ENCODE measurements at places on chromosomes 2 and 18.

- no peak for DNase-seq
Measured at GRCh38 chr2:8722986-8723385, 41.1 kb downstream of the ID2 start.

- no peak for DNase-seq
Measured at GRCh38 chr2:178268435-178268834, 74.1 kb downstream of the OSBPL6 start.

GRCh38 chr18:13242797-13243196 is 24.2 kb downstream of the LDLRAD4 start:
- DNase-seq = peak; percentile 44

- no peak for DNase-seq
Measured at GRCh38 chr18:32870611-32871010, 97.8 kb upstream of the KLHL14 start.

GRCh38 chr18:78641689-78642231 is 337.9 kb upstream of the SALL3 start:
- DNase-seq = no peak

GRCh38 chr2:186612026-186612425 is 22.2 kb downstream of the ITGAV start:
- DNase-seq = no peak

DNA sequence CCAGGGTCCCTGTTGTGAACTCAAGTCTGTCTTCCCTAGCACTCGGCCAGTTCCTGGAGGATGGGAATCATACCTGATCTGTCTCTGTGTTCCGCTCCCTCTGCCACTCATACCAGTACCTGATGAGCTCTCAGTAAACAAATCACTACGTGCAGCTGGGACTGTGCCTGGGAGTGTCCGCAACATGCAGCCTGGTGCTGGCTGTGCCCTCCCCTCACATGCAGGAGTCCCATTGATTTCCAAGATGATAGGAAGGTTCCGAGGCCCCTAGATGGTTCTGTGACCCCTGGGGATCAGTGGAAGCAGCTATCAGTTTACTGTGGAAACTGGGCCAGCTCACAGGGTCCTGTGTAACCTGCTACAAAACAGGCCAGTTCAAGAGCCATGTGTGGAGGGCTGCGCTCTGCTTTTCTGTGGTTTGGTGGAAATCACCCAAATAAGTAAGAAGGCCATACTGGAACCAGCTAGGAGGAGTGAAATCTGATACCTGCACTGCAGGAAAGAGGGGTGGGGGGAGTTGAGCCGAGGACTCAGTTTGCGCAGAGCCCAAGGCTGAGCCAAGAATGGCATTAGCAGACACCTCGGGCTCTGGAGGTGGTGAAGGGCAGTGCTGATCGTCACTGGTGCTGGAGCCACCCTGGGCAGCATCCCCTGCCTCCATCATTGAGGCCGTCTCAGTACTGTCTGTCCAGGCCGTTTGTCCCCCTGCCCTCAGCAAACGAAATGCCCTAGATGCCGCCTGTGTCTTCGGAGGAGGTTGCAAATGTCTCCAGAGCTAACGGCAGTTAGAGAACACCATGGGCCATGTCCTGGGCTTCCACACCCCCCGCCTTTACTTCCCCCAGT is 93.3 kb downstream of the KLHL29 start:
- no peak for DNase-seq

DNA sequence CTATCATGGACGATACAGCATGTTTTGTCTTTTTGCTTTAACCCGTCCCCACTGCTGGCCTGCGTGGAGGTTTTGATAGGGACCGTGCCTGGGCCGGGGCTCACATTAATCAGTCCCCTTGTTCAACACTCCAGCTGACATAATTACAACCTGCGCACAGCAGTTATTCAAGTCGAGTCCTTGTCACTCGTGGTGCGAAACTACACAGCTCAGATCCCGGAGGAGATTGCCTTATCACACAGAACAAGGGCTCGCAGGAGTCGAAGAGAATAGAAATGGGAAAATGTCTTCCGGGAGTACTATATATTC is 304.4 kb downstream of the ZNF407 start:
- DNase-seq = no peak

DNA sequence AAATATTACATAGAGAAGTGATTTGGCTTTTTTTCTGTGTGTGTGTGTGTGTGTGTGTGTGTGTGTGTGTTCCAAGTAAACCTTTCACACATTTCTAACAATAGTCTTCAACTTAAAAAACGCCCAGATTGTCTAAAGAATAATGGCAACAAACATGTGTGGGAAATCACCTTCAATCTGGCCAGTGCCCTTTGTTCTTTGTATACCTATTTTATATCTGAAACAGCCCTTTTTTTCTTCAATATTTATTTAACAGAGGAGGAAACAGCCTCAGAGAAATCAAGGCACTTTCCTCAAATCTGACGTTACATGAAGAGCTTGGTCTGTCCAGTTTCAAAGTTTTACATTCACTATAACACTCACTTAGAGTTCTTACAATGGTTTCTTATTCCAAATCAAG is 25.3 kb downstream of the CCDC195 start:
- DNase-seq = no peak

- DNase-seq = no peak
Measured at GRCh38 chr18:5958822-5959221, 63.5 kb upstream of the TMEM200C start.

- no peak for DNase-seq
Measured at GRCh38 chr2:221911321-221911720, 339.2 kb upstream of the EPHA4 start.

GRCh38 chr2:84115173-84115857 is 343.8 kb downstream of the SUCLG1 start:
- no peak for DNase-seq

DNA sequence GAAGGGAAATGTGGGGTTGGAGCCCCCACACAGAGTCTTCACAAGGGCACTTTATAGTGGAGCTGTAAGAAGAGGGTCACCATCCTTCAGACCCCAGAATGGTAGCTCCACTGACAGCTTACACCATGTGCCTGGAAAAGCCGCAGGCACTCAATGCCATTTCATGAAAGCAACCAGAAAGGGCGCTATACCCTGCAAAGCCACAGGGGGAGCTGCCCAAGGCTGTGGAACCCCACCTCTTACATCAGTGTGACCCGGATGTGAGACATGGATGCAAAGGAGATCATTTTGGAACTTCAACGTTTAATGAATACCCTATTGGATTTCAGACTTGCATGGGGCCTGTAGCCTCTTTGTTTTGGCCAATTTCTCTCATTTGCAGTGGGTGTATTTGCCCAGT is 694.7 kb downstream of the CBLN2 start:
- DNase-seq = no peak

DNA sequence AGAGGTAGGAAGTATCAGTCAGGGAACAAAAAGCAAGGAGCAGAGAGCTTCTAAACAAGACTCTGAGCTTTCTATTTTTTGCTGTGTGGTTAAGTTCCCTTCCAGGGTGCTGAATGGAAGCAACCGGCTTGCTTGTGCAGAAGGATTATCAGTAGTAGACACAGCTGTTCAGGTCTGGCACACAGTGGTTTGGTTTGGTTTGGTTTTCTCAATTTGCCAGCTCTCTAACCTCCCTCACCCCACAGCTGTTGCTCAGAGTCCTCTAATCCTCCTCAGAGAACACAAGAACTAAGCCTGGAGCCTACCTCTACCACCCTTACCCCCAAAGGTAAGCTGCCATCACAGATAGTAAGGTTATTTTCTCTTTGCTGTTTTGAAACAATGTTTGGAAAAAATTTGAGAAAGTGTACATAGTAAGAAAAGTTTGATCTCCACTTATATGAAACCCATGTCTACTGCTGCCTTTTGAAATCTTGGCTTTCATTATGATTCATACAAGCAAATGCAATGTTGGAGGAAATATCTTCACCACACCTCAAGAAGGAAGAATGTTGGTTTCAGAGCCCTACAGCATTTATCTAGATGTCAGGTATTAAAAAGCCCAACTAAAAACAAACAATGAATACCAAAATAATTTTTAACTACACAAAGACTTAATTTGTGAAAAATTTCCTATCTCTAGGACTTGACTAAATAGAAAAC is 255.3 kb downstream of the NR4A2 start:
- DNase-seq = no peak

DNA sequence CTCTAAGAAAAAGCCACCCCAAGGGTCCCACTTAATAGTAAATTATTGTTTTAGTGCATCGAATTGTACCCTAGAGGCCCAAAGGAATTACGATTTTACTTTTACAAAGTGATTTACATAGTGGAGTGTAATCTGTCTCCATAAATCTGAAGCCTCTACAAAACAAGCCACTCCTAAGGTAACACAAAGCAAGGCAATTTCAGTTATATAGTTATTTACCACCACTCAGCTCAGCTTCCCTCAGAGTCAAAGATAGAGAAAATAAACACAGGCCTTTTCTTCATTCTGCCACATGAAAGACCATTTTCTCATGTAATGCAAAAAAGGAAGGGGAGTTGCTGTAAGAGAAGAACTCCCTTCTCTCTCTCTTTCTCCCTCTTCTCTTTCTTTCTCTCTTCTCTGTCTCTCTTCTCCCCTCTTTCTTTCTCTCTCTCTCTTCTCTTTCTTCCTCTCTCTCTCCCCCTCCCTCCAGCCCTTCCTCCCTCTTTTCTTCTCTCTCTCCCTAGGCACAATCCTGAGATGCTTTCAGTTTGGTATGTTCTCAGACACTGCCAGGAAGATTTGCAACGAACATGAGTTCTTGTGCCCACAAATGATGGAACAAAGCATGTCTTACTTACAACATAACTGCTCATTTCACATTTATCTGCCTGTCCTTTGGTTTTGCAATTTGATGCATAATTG is 264.5 kb downstream of the BCL2 start:
- no peak for DNase-seq

DNA sequence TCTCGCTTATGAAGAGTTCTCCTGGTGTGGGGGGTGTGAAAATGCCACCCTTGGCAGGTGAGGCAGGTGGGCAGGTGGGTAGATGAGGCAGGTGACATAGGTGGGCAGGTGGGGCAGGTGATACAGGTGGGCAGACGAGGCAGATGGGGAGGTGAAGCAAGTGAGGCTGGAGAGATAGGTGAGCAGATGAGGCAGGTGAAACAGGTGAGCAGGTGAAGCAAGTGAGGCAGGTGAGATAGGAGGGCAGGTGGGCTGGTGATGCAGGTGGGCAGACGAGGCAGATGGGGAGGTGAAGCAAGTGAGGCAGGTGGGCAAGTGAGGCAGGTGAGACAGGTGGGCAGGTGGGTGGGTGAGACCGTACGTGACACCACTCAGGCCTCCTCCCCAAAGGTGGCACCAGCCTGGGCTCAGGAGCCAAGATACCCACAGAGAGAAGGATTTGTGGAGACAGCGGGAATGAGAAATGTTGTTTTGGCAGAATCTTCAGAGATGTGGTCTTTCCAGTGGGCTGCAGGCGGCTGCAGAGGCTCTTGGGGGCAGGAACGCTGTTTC is 232.3 kb upstream of the MYT1L start:
- DNase-seq = no peak

- DNase-seq = no peak
Measured at GRCh38 chr2:99171377-99172140, 9.3 kb downstream of the MITD1 start.

- no peak for DNase-seq
Measured at GRCh38 chr2:79622508-79622907, 109.7 kb downstream of the CTNNA2 start.

- DNase-seq = no peak
Measured at GRCh38 chr2:160477032-160477431, 16.6 kb downstream of the RBMS1 start.

DNA sequence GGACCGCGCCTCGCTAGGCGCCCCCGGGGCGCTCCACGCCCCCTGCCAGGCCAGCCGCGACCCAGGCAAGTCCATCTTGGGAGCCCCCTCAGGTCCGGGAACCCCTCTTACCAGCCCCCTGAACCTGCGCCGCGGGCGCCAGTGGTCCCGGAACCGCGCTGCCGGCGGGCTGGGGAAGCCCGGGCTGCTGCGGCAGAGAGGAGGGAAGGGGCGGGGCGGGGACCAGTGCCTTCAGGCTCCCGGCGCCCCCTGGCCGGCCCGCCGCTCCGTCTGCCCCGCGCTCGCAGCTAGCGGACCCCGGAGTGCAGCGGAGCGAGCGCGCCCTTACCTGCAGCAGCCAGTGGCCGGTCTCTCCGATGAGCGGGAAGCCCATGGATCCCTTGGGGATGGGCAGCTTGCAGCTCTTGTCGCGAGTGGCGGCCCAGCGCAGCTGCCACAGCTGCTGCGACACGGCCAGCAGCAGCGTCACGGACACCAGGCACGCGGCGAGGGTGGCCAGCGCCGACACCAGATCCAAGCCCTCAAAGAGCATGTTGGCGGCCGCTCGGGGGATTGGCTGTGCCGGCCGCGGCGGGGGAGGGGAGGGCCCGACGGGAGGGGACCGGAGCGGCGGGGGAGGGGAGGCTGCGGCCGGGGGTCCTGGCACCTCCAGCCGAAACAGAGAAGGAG is at the start of gene CYP26B1:
Gene CYP26B1 (minus strand): TSS at position 560 of the 669 bp plus-strand sequence. CDS start 28 bp downstream, at position 532.
- peak; percentile 72 for DNase-seq

GRCh38 chr2:109339519-109339966 is 210.5 kb downstream of the SH3RF3 start:
- DNase-seq = no peak

DNA sequence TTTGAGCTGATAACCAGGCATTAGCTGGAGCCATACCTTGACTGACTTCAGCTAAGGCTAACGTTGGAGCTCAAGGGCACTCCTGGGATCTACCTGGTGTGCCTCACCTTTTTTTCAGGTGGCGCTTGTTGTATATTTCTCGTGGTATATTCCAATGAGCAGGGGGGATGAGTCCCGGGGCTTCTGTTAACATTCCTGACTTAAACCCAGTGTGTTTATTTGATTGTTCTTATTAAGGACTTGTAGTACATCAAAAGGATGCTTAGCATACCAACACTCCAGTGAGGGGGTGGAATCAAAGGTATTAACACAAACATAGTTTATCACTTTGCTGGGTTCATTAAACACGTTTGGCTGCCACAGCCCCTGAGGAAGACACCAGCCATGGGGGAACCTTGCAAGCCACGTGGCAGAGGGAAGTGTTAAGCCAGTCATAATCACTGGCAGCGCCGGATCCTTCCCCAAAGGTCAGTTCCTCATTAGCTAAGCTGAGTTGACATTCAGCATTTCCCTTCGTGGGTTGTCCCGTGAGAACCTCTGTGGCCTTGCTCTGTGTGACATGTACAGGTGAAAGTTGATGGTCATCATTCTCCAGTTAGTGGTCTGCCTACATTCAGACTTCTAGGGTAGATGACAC is 119.5 kb upstream of the MCFD2 start:
- DNase-seq = no peak

DNA sequence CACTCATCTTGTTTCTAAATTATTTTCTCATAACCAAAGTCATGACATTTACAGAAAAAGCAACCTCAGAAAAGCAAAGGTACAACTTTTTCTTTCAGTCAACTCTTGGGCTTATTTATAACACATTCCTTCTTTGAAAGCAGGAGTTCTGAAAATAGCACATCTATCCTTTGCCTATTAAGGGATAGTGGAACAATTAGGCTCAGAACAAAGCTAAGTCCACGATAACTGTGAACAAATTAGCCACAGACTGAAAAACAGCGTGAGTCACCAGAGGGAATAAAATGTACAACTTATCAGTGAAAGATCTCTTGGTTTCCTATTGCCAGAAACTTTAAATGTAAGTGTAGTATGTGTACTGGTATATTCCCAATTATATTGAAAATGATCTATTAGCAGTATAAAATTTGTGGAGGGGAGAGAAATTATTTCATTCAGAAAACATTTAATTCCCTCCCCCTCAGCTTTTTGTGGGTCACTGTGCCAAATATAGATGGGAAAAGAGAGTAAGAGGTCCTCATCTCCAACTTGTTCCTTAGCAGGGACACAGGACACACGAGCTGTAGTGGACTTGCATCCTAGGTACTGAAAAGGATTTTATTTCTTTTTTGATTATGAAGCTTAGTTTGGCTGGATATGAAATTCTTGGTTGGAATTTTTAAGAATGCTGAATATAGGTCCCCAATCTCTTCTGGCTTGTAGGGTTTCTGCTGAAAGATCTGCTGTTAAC is 15.4 kb upstream of the MATN3 start:
- DNase-seq = no peak

- no peak for DNase-seq
Measured at GRCh38 chr2:151556121-151556520, 146.4 kb downstream of the RIF1 start.

Data from posterior cingulate gyrus (tissue), 11 donors.